ENCODE measurements at places on chromosomes 2 and 18. TPM values are rescaled to one million over a fixed set of nuclear protein-coding genes. Genes with fewer than 3 reads are reported as not detected.

Gene CGREF1
- total RNA-seq: 0.28 TPM

Gene CNTNAP5
- not detected for total RNA-seq

Gene ASB18
- total RNA-seq: not detected

Gene MYCN
- 16.7 TPM for total RNA-seq

Gene LRRTM1
- 1.0 TPM for total RNA-seq

Gene SFTPB
- total RNA-seq: 13.0 TPM

Gene GAD1
- 0.50 TPM for total RNA-seq

Gene DUSP19
- total RNA-seq: 3.3 TPM

Gene CFC1
- 12.4 TPM for total RNA-seq

Gene SLC66A2
- total RNA-seq: 23.4 TPM

Gene TMEM178A
- 3.9 TPM for total RNA-seq

Gene CLEC4F
- not detected for total RNA-seq

DNA sequence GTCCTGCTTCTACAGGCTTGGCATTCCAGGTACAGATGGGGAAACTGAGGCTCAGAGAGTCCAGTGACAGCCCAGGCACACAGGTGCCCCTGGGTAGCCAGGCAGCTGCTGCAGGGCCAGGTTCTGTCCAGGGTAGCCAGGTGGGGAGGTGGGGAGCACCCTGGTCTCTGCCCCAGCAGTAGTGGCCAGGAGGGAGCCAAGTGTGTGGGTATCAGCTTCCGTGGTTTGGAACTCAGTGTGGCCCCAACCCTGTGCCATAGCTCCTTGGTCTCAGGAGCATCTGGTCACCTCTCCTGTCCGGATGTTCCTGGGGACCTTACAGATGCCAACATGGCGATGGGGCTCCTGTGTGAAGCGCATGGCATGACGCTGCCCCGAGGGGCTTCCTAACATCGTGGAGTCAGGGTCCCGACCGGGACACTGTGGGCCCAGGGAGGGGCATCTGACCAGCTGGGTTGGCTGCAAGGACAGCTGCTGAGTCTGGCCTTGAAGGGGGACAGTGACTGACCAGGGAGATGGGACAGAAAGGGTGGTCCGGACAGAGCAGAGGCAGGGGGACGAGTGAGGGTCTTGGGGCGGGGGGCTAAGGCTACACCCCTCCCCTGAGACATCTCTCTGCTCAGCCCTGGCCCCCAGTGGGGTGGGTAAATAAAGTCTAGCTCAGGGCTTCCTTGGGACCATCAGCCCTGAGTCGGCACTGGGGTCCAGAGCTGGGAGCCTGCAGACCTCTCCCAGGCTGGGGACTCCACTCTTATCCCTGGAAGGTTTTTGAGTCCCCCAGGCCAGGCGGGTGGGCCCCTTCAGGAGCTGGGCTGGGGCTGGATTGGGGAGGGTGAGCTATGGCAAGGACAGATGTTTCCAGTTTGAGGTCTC is 76.0 kb upstream of the SMAD7 start:
- peak; percentile 4 for DNase-seq

GRCh38 chr18:28075501-28075900 is 101.4 kb downstream of the CDH2 start:
- no peak for DNase-seq

DNA sequence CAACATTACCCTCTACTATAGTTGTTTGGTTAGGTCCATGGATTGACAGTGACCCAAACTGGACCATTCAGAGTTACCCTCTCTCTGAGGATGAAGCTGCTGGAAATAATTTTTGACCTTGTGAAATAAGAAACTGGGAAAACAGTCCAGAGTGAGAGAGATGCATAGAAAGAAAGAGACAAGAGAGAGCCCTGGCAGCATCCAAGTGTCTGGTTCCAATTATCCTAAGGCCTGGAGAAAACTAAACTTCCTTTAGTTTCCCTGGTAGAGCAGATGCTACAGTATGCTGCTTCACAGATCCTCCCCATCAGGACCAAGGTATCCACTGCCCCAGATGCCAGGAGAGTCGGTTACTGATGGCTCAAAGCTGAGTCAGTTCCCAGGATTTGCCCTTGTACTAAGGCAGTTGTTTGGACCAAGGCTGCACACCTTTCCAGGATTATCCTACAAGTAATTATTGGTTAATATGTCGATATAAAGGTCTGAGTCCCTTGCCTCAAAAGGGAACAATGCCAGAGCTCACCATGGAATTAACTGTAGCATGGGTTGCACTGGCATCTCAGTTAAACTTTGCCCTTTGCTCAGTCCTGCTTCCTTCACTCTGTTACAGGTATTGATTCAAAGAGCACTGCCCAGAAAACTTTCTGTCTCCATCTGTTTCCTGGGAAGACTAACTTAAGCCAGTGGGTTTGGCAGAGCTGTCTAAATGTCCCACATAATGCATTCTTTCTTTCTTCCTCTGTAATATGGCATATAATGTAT is 14.6 kb upstream of the CHN1 start:
- DNase-seq: no peak

GRCh38 chr2:208252716-208253492 is 2.0 kb downstream of the IDH1 start:
- no peak for DNase-seq

GRCh38 chr2:62743506-62743905 is 38.0 kb downstream of the EHBP1 start:
- DNase-seq: no peak

- no peak for DNase-seq
Measured at GRCh38 chr2:228913176-228913575, 357.9 kb downstream of the PID1 start.

DNA sequence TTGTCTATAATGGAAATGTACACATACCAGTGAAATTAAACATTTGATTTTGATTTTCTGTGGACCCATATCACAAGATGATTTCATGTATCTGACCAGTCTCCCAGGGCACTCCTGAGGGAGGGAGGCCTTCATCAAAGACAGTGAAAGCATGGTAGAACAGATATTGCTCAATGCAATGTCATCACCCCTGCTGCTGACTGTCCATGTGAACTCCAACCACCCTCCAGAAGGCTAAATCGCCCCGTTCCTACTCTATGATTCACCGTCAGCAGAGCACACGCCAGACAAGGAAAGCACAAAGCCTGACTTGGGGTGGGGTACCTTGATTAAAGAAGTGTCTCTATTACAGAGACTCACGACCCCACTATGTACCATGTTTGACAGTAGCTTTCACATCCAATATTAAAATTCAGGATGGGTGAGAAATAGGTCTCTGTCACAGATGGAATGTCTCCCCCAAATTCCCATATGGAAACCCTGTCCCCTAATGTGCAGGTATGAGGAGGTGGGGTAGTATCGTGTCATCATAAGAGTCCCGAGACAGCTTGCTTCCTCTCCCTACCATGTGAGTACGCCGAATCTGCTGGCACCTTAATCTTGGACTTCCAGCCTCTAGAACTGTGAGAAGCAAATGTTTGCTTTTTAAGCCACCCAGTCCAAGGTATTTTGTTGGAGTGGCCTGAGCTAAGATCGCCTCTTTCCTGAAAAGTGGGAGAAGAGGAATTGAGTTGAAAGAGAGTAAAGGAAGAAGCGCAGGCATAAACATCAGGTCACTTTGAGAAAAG is 42.4 kb downstream of the CYB5A start:
- peak; percentile 63 for DNase-seq

- no peak for DNase-seq
Measured at GRCh38 chr2:23377771-23378170, 7.2 kb upstream of the KLHL29 start.

DNA sequence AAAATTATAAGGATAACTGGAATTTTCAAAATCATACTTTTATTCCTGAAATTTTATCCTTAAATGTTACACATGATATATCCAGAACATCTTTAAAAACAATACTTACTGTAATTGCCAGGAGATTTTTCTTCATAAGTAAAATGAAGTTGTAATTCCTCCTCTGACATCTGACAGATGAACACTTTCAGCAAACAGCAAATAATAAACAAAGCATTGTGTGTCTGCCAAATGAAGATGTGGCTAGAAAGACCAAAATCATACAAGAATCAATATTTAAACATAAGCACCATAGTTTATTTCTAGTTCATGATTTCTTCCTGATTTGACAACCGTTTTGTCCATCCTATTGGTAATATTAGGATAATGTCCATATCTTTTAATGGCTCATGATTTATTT is 82.0 kb downstream of the DYM start:
- DNase-seq: no peak

- peak; percentile 6 for DNase-seq
Measured at GRCh38 chr2:31947871-31948270, 62.9 kb downstream of the MEMO1 start.

DNA sequence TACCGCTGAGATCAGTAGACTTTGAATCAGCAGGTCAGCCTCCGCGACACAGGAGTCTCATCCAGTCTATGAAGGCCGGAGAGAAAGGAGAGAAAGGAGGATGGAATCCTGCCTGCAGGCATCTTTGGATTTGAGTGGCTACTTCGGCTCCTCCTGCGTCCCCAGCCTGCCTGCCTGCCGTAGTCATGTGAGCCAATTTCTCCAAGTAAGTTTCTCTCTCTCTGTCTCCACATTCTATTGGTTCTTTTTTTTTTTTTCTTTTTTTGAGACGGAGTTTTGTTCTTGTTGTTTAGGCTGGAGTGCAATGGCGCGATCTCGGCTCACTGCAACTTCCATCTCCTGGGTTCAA is 16.7 kb downstream of the PDCD1 start:
- no peak for DNase-seq

DNA sequence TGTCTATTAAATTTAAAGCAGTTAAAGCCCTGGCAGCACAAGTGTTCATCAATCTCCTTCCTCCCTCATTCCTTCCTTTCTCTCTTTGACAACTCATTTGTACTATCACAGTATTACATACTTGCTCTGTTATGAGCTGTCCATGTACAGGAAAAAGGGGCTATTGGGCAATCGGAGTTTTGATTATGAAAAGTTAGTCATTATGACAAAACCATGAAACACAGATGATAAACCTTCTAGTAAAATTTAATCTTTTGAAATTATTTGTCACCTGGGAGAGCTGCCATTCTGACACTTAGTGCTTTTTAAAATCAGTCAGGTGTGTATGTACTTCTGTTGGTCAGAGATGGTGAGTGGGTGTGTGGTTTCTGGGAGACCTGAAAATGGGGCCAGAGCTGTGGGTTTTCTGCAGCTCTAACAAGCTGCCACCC is 39.4 kb downstream of the MAP4K4 start:
- DNase-seq: no peak

- peak; percentile 77 for DNase-seq
Measured at GRCh38 chr2:43609290-43609918, 13.6 kb upstream of the THADA start.

- DNase-seq: peak; percentile 79
Measured at GRCh38 chr18:11500153-11501122, 109.0 kb upstream of the SLC35G4 start.

DNA sequence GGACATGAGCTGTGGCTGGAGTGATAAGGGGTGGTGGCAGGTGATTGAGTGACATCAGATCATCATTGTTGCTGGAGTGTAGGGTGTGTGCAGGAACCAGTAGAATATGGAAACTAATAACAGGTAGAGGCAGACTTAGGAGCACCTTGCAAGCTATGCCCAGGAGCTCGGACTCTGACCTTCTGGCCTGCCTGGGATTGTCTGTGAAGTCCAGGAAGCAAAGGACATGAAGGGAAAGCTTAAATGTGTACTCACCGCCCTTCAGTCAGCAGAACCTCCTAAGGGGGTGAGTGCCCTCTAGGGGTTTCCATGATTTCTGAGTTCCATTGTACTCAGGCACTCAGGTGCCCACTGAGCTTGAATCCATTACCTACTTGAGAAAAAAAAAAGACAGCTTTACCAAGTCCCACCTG is 104.2 kb downstream of the CRIM1 start:
- peak; percentile 78 for DNase-seq

DNA sequence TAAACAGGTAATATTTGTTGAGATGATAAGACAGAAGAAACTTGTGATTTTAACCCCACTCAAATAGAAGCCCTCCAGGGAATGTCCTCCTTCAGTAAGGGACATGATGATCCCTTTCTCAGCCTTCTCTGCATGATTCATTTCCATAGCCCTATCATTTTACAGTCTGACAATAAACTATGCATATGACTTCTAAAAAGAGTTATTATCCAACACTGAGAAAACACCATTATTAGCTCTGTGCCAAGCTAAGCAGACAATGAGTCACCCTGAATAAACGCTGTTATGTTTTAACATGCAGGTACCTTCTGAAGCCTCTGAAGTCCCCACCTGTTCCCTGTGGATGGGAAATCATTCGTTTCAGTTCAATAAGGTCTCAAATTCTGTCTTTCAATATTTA is 54.7 kb downstream of the DTNB start:
- DNase-seq: peak; percentile 40

DNA sequence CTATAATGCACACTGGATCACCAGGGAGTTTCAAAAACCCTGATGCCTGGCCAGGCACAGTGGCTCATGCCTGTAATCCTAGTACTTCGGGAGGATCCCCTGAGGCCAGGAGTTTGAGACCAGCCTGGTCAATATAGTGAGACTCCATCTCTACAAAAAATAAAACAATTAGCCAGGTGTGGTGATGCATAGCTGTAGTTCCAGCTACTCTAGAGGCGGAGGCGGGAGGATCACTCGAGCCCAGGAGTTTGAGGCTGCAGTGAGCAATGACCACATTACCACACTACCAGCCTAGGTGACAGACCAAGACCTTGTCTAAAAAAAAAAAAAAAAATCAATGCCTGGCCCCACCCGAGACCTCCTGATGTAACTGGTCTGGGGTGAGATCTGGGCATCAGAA is 137.2 kb downstream of the MTCL1 start:
- no peak for DNase-seq

DNA sequence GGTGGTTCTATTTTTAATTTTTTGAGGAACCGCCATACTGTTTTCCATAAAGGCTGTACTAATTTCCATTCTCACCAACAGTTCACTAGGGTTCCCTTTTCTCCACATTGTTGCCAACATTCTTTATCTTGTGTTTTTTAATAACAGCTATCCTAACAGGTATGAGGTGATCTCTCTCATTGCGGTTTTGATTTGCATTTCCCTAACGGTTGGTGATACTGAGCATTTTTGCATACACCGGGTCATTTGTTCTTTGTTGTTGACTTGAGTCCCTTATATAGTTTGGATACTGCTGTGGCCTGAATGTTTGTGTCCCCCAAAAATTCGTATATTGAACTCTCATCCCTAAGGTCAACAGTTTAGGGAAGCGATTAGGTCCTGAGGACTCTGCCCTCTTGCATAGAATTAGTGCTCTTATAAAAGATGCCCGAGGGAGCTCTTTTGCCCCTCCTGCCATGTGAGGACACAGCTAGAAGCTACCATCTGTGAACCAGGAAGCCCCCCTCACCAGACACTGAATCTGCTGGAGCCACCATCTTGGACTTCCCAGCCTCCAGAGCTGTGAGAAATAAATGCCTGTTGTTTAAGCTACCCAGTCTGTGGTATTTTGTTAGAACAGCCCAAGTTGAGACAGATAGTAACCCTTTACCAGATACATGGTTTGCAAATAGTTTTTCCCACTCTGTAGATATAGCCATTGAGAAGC is 4.7 kb downstream of the IMP4 start:
- no peak for DNase-seq

GRCh38 chr2:71071681-71072398 is 3.4 kb downstream of the NAGK start:
- no peak for DNase-seq

GRCh38 chr2:54065411-54065810 is 50.0 kb upstream of the ACYP2 start:
- no peak for DNase-seq

- DNase-seq: no peak
Measured at GRCh38 chr2:163364736-163365135, 371.1 kb downstream of the FIGN start.

GRCh38 chr2:19987936-19988335 is 2.0 kb downstream of the WDR35 start:
- no peak for DNase-seq
